ENCODE measurements at places on chromosomes 6 and 20. TPM values are rescaled to one million over a fixed set of nuclear protein-coding genes. Genes with fewer than 3 reads are reported as not detected.

The FKBP1C gene
- polyA plus RNA-seq: 17.2 TPM

DNA sequence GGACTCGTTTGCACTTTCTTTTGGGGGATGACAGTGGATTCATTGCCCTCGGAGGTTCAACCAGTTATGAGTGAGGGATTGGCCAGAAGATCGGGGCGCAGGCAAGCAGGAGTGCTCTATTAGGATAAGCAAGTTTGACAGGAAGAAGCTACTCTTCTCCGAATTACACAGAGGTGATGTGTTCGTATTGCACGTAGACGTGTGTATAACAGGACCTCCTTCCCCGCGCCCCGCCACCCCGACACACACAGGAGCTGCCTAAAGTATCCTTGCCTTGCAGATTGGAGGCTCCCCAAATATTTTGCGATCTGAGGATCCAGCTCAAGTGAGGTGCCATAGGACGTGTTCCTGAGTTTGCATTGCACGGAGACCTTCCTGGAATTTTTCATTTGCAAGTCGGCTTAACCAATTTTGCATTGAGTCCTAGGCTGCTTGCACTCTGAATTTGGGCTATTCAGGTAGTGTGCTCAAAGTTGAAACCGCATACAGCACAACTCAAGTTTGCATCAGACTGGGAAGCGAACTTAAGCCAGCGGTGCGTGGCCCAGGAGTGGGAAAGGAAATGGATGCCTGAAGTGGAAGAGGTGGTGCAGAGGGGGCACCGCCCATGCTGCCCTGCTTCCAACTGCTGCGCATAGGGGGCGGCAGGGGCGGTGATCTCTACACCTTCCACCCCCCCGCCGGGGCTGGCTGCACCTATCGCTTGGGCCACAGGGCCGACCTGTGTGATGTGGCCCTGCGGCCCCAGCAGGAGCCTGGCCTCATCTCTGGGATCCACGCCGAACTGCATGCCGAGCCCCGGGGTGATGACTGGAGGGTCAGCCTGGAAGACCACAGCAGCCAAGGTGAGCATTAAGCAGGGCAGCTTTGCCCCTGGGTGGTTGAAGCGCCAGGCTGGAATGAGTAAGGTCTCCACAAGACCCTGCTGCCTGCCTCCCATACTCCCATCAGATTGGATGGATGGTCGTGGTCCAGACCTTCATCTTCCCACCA lies 770 bp downstream of the TCF19 start:
- peaks cover 2% of the 10 kb centered on the region for H3K36me3 ChIP-seq
- DNase-seq: no peak
- no peaks in the 10 kb centered on the region for H3K27me3 ChIP-seq
- H3K27ac ChIP-seq: no peak overlapping the region
- peaks cover 5% of the 10 kb centered on the region for H3K4me1 ChIP-seq

The RBPJL gene
- polyA plus RNA-seq: not detected

DNA sequence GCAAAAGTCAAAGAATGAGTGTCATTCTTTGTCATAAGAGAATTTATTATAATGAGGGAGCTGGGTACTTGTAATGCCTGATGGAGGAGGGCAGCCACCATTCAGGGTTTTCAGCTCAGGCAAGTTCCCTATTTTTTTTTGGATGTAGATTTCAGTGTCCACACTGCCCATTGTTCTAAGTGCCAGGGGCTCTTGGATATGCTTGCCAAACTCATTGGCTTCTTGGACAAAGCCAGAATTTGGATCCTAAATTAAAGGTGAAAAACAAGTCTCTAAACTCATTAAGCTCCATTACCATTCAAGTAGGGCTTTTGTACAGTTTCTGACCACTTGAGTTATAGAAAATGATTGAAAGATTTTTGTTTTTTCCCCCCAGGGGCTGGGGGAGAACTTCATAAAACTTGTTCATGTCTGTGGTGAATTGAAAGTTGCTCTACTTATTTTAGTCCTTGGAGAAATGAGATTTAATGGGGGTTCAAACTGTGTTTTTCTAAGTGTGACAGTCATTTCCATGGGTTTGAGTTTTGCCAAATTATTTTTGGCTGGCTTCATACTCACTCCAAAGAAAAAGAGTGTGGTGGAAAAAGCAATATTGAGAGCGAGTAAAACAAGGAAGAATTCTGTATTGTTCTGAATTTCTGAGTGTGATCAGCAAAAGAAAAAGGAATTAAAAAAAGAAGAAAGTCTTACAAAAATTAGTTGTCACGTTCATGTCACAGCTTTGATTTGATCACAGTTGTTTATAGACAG lies 46.0 kb downstream of the TIAM2 start:
- DNase-seq: no peak
- H3K27ac ChIP-seq: no peak overlapping the region
- no peak overlapping the region for H3K4me3 ChIP-seq
- peaks cover 4% of the 10 kb centered on the region for H3K4me1 ChIP-seq

The SIRPB1 gene
- 3.7 TPM for polyA plus RNA-seq

The MATN4 gene
- polyA plus RNA-seq: 0.16 TPM

DNA sequence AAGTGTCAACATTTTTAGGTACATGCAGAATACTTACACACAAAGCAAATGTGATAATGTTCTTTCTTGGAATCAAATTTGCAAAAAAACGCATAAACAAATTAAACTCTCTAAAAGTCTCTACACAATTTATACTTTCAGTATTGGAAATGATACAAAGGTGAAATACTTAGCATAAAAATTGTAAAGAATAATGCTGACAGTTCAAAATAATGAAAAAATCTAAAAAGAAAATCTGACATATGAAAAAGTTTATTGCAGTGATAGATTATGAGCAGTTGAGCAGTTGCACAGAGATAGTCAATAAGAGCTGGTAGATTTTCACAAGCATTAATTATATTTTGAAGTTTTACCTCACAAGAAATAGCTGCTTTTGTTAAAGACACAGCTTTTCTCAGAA lies 1176.4 kb upstream of the EYS start:
- H3K36me3 ChIP-seq: no peaks in the 10 kb centered on the region
- no peak for DNase-seq
- no peak overlapping the region for H3K4me3 ChIP-seq
- no peaks in the 10 kb centered on the region for H3K4me1 ChIP-seq
- H3K27me3 ChIP-seq: no peaks in the 10 kb centered on the region

The COL21A1 gene
- polyA plus RNA-seq: 3.4 TPM

The RIMS1 gene
- 2.0 TPM for polyA plus RNA-seq

The ATG5 gene
- 34.5 TPM for polyA plus RNA-seq

The C6orf58 gene
- polyA plus RNA-seq: not detected

The PGBD1 gene
- 7.9 TPM for polyA plus RNA-seq

The MOXD1 gene
- 17.7 TPM for polyA plus RNA-seq

- no peaks in the 10 kb centered on the region for H3K4me1 ChIP-seq
- H3K27me3 ChIP-seq: no peaks in the 10 kb centered on the region
- no peak for DNase-seq
- H3K36me3 ChIP-seq: no peaks in the 10 kb centered on the region
These were observed 215.5 kb downstream of the ANKRD60 start for GRCh38 chr20:58012731-58013510.

The GHRH gene
- 26.1 TPM for polyA plus RNA-seq

The HLA-DQA2 gene
- polyA plus RNA-seq: not detected

DNA sequence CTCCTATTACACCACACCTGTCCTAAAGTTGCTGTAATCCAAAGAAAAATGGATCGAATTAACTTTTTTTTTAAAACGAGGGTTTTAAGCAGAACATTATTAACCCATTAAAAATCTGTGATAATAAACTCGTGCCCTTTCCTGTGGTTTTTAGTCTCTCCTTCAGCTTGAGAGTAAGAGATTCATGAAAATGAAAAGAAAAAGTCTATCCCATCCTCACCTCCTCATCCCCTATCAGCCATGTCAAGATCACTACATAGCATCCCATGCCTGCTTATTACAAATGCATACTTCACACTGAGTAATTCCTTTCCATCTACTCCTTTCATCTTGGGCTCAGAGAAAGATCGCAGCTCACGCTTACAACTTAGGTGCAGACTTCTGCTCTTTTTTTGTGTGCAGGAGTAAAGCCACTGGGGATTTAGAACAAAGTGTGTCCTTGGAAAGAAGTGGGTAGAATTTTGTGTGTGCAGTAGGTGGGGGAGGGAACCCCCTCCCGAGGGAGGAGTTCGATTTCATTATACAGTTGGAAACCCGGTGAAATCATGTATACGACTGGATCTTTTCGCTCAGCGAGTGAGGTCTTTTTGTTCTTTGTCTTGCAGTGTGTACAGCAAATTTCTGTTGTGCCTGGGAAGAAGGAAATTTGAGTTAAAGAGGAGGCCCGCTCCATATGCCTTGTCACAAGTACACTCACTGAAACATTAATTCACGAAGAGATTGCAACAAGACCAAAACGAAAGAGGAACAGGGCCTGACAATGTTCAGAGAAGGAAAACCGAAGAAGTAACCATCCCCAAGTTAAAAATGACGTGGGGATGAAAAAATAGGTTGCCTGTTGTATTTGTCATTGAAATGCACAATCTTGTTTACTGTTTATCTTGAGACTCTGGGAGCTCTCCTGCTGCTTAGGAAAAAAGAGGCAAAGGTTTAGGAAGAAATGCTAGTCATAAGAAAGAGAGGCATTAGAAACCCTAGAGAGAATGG lies 146.5 kb upstream of the ZNF217 start:
- peaks cover 16% of the 10 kb centered on the region for H3K4me1 ChIP-seq
- no peak overlapping the region for H3K4me3 ChIP-seq
- no peaks in the 10 kb centered on the region for H3K27me3 ChIP-seq
- H3K27ac ChIP-seq: no peak overlapping the region
- DNase-seq: no peak

DNA sequence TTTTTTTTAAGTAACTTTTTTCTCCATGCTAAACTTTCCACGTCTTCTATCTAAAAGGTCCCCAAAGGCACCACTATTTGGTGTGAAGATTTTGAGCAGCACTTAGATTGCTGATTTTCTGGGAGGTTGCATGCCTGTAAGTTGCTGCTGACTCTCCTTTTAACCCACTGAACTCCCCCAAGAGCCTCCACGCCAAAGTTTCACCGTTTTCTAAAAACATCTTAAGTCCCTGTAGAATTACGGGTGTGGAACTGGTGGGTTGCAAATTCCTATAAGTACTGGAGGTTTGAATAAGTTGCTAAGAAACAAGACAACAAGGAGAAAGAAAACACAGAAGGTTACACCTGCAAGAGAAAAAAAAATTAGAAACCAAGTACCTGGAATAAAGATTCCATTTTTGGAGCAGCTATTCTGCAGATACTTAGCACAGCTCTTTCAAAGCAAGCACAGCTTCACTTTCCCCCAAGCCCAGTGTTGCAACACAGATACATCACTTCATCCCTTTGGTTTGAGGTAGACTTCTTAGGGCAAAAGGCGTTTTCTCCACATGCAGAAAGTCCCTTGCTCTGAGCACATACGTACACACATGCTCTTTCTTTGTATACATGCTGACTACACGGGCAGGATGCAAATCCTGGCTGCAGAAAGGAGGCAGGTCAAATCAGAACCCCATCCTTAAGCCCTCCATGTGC lies 5.0 kb downstream of the JAG1 start:
- no peak overlapping the region for H3K4me3 ChIP-seq
- DNase-seq: no peak
- H3K27me3 ChIP-seq: no peaks in the 10 kb centered on the region
- H3K4me1 ChIP-seq: peaks cover 32% of the 10 kb centered on the region
- H3K27ac ChIP-seq: no peak overlapping the region

The SLC2A10 gene
- polyA plus RNA-seq: 10.5 TPM

The MCHR2 gene
- not detected for polyA plus RNA-seq

DNA sequence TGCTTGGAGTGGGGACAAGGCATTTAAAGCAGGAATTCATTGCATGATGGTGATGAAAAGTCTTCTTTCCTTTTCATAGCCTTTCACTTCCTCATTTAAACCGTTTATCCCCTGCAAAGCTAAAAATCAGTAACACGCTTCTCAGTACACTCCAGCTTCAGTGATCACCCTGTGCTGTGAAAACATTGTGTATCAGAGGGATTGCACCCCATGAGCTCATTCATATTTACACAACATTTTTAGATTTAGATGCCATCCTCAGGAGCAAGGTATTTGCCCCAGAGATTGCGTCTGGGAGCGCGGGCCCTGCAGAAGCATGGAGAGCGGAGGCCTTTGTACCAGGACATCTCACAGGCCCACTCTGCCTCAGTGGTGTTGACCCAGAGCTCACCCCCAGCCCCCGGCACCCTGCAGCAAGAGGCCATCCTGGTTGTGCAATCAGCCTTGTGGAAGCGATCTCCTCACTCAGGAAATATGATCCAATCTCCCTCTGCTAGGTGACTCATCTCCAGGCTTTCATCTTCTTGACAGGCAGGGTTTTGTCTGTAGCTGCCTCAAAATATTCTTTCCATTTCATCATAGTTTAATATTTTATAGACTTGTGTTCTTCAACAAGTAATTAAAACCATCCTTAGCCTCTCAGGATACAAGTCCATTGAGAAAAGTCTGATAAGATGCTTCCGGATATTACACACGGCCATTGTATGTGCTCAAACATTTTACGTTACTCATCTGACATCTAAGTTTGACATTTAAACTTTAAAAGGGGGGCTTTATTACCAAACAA lies 38.9 kb upstream of the THBS2 start:
- no peak overlapping the region for H3K4me3 ChIP-seq
- DNase-seq: peak; percentile 88
- H3K36me3 ChIP-seq: no peaks in the 10 kb centered on the region
- no peaks in the 10 kb centered on the region for H3K27me3 ChIP-seq

- H3K36me3 ChIP-seq: no peaks in the 10 kb centered on the region
- no peaks in the 10 kb centered on the region for H3K4me1 ChIP-seq
- no peak overlapping the region for H3K4me3 ChIP-seq
- DNase-seq: no peak
These were observed 205.3 kb downstream of the ADGRG6 start for GRCh38 chr6:142507065-142507464.

GRCh38 chr20:48597521-48598302 lies 230.1 kb downstream of the PREX1 start:
- H3K27ac ChIP-seq: no peak overlapping the region
- no peak overlapping the region for H3K4me3 ChIP-seq
- no peaks in the 10 kb centered on the region for H3K27me3 ChIP-seq
- H3K4me1 ChIP-seq: no peaks in the 10 kb centered on the region
- H3K36me3 ChIP-seq: no peaks in the 10 kb centered on the region

- peaks cover 38% of the 10 kb centered on the region for H3K4me1 ChIP-seq
- H3K27ac ChIP-seq: no peak overlapping the region
- DNase-seq: no peak
- no peaks in the 10 kb centered on the region for H3K27me3 ChIP-seq
These were observed 197.7 kb downstream of the ARID1B start for GRCh38 chr6:156974830-156975261.

DNA sequence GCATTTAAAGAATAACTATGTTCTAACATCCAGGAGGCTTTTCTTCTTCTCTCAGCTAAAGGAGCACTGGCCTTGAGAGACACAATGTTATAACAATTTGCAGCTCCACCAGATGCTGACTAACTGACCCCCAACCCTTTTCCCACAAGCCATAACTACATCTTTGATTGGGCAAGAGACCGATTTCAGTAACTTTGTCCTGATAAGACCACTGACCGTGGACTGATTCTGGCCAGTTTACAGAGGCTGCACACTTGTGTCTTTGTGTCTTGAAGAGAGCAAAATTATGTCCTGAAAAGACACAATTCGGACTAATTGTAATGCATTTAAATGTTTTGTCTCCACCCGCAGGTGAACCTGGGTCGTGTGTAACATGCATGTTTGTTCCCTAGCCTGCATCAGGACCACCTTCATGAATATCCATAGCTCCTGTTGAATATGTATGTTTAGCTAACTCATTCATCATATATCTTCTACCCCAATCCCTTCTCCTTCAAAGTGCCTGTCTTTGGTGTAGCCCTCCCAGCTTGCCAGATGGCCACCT lies 22.3 kb downstream of the ABRACL start:
- no peak overlapping the region for H3K4me3 ChIP-seq
- no peak for DNase-seq

The LY86 gene
- 4.6 TPM for polyA plus RNA-seq
